Right lung (tissue), 10 donors: ENCODE measurements at places on chromosomes 3 and 15. TPM values are rescaled to one million over a fixed set of nuclear protein-coding genes. Genes with fewer than 3 reads are reported as not detected.

Gene PLSCR2
- 0.77 TPM for polyA plus RNA-seq

Gene CHST13
- polyA plus RNA-seq, result not detected

Gene CACNA1D
- polyA plus RNA-seq, result 53.0 TPM

Gene ZNF860
- 10.3 TPM for polyA plus RNA-seq

Gene EFCAB12
- polyA plus RNA-seq, result 1.7 TPM

Gene CCDC191
- 22.0 TPM for polyA plus RNA-seq

Gene CAMK2N2
- 0.16 TPM for polyA plus RNA-seq

DNA sequence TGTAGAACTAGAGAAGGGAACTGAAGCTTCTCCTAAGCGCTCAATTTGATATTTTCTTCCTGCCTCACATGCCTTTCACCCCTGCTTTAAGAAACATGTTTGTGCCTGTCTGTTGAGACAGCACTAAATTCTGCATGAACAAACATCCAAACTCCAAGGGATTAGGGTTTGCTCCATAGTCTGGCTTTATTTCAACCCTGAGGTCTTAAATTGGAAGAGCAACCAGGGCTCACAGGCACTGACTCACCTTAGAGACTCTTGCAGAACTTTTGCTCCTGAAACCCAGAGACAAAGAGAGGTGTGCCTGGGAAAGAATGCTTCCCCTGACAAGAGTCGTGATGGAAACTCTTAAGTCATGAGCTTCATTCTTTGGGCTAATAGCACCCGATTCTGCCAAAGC is 393.9 kb upstream of the MCTP2 start:
- DNase-seq, result no peak

DNA sequence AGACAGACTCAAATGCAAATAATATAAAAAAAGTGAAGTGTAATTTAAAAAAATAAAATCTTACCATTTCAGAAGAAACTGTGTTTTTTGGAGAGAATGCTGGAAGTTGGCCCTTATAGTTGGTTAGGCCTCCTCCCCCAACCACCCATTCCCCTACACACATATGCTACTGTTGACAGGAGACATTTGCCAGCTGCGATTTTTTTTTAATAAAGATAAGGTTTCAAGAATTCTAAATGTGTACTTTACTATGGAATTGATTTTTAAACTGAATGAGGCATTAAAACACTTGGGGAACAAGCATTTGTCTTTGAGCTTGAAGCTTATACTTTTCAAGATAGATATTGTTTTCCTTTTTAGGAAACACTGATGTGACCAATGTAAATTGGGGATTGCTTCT is 4.4 kb upstream of the SSR3 start:
- no peak for DNase-seq

DNA sequence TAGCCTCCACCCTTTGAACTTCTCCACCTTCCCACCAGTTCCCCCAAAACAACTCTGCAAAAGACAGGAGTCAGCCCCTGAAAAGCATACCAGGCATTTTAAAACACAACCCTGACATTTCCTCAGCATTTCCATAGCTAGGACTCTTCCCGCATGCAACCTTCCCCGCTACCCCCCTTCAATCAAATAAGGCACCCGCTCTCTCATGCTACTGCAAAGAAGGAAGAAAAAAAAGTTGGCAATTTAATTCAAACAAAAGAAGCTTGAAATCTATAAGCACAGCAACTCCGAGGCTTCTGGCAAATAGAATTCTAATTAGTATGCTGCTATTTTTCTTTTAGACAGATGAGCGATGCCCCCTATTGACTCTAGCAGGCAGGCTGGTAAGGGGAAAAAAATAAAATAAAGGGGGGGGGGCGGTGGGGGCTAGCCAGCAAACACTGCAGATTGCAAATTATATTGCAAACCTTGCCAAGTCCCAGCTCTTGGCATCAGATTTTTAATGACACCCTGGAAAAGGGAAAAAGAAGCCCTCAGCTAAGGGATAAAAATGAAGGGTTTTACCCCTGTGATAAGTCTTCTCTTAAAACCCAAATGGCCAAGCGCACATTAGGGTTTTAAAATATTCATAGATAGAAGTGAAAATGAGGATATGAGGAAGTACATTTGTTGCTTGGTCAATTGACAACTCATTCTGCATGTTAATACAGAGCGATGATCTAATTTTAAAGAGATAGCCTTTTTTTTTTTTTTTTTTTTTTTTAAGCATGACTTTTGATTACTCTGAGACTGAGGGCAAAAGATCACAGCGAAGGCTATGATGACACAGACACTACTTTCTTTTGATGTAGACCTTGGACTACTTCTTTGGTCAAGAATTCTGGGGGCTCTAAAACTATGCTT is 255.2 kb downstream of the NR2F2 start:
- peak; percentile 6 for DNase-seq

GRCh38 chr3:107870943-107871638 is 219.7 kb downstream of the CD47 start:
- no peak for DNase-seq

DNA sequence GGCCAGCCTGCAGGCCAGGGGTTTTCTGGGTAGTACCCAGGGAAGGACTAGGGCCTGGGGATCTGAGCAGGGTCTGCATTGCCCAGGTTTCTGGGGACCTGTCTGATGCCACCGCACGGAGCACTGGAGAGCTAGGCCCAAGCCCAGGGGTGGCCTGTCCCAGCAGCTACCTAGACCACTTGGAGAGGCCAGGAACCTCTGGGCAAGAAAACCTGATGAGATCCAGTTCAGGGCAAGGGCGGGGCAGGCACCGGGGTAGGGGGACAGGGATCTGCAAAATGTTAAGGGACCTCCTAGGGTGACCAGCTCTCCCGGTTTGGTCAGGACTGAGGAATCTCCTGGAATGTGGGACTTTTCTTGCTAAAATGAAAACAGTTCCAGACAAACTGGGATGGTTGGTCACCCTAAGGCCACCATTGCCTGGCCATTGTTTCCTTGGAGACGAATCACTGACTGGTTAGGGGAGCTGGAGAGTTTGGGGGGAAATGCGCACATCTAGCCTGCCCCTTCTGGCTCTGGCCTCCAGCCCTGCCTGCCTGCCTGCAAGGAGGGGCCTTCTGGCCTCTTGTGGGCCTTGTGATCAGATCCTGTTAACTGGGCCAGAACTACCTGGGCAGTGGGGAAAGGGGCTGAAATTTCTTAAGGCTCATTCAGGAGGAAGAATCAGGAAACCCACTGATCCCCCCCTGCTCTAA is 117.4 kb upstream of the TLE3 start:
- no peak for DNase-seq

DNA sequence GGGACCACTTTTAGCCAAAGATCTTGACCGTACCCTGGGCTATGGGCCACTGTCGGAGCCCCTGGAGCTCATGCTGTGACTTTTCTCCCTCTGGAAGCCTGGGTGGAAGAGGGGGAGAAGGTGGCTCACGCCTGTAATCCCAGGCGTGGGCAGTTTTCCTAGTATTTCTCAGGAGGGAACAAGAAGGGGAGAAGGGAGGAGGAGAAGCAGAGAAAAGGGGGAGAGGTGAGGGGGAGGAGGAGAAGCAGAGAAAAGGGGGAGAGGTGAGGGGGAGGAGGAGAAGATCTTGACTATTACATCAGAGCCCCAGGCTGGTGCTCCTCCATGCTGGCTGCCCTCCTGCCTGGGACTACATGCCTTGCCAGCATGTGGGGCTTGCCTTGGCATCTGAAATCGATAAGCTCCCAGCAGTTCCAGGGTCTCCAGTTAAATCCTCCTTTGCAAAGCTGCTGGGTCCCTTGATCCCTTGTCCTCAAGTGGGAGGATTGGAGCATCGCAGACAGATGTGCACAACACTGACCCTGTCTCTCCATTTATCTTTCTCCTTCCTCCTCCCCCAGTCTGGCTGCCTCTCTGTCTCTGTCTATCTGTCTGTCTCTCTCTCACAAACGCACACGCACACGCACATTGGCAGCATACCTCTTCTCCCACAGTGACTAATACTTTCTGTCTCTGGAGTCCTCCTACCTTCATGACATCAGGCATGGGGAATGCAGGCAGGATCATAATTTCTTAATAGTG is 41.6 kb downstream of the MRAS start:
- DNase-seq, result no peak

DNA sequence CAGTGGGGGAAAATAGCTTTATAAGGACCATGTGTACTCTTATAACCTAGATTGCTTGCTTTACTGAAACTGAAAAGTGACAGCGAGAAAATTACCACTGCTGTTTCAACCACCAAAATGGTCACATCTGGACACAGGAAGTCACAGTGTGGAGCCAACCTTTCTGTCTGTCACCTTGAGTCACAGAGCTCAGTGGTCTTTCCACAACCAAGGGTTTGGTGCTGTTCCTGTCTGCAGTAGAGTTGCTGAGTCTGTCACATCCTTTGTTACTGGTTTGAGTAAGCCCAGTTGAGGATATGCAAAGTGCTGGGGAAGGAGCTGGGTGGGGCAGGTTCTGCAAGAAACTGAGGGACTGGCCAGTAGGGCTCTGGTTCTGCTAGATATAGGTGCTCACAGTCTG is 139.1 kb upstream of the EIF1B start:
- no peak for DNase-seq

DNA sequence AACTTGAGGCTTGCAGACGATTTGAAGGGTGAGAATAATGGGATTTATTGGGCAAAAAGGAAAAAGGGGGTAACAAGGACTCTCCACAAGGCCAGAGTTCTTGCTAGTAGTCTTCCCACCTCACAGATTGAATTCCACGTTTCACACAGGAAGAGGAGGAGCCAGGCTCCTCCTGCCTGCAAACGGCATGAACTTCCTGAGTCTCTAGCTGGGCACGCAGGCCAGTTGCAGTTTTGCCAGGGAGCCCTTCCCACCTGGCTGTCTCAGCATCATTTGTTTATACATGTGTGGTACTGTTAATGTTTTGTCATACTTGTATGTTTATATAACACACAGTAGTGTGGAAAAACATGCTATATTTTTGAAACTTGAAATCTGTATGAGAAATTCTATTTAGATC is 155.0 kb downstream of the NLGN1 start:
- DNase-seq, result no peak

GRCh38 chr3:160150525-160150924 is 74.7 kb upstream of the C3orf80 start:
- no peak for DNase-seq

- no peak for DNase-seq
Measured at GRCh38 chr15:90063770-90064247, 38.5 kb downstream of the IDH2 start.

GRCh38 chr15:52105846-52106245 is 6.7 kb downstream of the BCL2L10 start:
- no peak for DNase-seq

- no peak for DNase-seq
Measured at GRCh38 chr3:127799476-127800222, 22.7 kb downstream of the MGLL start.

GRCh38 chr3:56899078-56899477 is 97.3 kb upstream of the ARHGEF3 start:
- no peak for DNase-seq

- no peak for DNase-seq
Measured at GRCh38 chr15:87207990-87208580, 1048.5 kb downstream of the NTRK3 start.

DNA sequence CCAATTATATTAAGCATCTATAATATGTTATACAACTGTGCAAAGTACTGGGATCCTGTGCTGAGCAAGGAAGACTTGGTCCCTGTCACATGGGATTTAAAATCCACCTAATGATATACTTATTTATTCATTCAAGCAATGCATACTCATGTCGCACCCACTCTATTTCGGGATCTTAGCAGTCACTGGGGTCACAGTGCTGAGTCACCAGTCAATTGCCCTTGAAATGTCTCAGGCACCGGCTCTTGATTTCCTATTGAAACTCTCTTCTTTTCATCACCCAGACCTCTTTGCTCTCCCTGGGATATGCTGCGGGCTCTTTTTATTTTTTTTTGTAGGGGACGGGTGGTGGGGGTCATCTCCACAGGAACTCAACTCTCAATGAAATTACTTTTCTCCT is 194.5 kb upstream of the GAP43 start:
- no peak for DNase-seq
